ENCODE measurements at places on chromosomes 6 and 20.
A peak's percentile ranks its signal among the peaks of the same experiment; 100 is the strongest.

- DNase-seq = no peak
These were observed 526.6 kb upstream of the JARID2 start for GRCh38 chr6:14719270-14719669.

DNA sequence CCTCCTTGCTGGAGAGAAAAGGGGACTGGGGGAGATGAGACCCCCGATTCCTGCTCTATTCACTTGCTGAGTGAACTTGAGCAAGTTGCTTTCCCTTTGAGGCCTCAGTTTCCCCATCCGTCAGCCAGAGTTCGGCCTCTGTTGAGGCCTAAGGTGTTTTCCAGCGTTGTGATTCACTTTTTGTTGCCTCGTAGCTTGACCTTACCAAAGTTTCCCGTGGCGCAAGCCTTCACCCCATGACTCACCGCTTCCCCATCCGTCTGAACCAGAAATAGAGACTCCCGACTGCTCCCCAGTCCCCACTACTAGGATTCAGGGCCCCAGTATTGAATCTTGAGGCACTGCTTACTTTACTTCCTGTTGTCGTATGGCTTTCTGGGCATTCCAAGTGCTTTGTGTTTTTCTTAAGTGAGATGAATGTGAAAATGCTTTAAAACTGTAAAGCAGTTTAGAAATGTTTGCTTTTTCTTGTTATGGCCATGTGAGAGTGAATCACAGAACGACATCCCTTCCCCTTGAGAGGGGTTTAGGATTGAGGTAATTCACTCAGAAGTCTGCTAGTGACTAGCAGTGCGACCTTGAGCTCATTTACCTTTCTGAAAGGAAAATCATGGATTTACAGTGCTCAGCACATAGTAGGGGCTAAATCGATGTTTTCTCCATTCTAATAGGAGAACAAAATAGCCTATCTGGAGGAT is 1.2 kb downstream of the CHMP4B start:
- no peak for DNase-seq

DNA sequence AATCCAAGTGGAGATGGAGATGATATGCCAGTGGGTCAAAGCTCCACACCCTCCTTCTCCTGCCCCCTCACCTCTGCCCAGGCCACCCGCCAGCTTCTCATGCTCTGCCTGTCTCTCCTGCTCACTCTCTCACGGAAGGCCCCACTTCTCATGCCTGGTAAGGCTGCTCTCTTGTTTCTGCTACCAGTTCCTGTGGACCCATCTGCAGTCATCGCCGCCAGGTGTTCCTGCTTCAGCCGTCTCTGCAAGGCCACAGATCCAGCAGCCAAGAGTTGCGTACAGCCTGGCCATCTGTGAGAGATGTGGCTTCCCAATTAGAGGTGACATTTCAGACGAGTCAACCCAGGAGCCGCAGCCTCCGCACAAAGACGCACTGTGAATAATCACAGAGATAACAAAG is 40.8 kb upstream of the NXT1 start:
- no peak for DNase-seq

DNA sequence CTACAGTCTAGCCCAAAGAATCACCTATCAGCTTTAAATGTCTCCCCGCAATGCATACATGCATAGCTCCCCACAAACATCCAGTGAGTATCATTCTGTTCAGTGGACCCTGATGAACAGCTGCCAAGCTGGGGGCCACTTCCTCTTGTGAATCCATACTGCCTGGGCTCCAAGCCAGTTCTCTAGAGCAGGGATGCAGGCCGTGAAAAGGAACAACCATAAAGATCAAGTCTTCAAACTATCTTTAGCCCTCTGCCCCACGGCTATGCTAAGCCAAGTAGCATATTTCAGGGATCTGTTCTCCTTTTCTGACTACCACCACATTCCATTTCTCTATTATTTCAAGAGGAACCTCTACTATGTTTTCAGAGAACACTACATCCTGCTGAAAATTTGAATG is 191.7 kb upstream of the BTBD3 start:
- no peak for DNase-seq

DNA sequence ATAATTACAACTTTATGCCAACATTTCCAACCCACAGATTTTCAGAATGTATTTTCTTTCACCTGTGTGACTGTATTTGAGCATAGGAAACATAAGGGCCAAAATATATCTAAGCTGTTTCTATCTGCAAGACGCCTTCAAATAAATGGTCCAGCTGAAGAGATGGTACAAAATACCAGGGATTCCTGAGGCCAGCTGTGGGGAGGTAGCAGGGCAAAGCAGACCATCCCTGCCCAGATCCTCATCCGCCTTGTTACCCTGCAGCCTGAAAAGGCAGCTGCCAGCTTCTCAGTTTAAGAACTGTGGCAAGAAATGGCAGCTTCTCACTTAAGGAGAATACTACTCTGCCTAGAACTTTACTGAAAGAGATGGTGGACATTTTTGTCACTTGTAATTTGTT is 143.3 kb downstream of the KHDC1L start:
- DNase-seq = no peak

- peak; percentile 74 for DNase-seq
These were observed 780 bp upstream of the TAF4 start for GRCh38 chr20:62066339-62066982.
